DMS 273 treated with DMSO at 0.1 percent for 48 hours (cell line): ENCODE measurements at places on chromosomes 2 and 18.

DNA sequence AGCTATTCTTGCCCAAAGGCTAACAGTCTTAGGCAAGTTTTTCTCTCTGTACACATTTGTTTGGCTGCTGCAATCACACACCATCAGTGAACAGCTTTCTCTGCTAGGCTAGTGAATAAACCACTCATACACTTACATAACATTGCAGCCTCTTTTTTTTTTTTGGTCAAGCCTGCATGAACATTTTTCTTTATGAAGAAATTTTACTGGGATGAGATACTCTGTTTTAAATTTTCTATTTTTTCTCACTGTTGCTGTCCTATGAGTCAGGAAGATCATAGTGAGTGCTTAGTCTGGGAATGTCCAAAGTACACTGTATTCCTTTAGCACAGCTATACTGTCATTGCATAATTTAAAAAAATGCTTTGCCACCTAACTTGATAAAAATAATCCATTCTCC lies 58.5 kb downstream of the ROCK1 start:
- no peak for DNase-seq

GRCh38 chr2:20490300-20491181 lies 43.7 kb downstream of the RHOB start:
- no peak for DNase-seq

DNA sequence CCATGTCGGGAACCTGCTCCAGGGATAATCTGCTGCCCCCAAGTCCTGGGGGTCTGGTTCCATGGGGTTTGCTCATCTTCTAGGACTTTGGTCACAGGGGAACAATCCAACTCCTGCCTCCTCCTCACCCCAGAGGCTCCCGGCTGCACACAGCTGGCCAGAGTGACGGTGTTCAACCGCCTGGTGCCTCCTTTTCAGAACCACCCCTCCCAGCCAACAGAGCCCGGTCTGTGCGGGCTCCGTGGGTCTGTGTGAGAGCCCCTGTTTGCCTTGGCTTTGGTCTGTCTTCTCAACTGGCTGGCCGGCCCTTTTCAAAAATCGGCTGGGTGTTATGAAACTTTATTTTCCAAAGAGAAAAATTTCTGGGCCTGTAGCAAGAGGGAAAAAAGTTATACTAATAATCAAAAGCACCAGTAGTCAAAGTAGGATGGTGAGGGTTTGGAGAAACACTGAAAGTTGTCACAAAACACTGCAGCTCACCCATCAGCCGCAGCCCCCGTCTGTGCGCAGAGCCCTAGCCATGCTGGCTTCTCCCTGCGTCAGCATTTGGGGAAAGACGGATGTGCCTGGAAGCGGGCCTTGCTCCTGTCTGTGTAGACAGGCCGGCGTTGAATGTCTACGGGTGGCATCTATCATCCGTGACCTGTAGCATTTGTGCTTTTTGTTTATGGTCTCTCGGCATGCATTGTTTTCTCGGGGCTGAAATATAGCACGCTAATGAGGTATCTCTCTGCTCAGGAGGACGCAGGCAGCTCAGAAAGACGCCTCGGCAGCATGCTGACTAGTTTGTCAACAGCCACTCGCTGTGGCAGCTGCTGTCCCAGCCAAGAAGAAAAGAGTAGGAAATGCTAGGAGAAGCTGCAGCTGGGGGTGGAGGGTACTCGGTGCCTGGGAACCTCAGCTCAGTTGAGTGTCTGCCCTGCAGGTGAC lies 138.6 kb downstream of the GLI2 start:
- no peak for DNase-seq

- no peak for DNase-seq
These were observed 85.9 kb downstream of the MTCL1 start for GRCh38 chr18:8791171-8791651.

DNA sequence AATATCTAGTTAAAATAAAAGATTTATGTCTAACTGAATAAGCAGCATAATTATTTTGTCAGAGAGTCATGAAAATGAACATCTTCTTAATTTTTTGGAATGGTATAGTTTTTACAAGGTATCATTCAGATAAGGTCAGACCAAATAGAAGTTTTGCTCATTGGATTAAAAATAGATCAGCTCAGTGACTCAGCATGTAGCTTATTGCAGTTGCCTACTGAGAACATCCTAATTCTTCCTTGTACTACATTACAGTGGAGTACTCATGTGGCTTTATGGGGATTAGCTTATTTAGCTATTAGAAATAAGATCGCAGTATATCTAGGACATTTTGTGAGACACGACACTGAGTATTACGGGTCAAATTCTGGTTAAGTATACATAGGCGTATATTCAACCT lies 38.2 kb upstream of the PPM1B start:
- no peak for DNase-seq

- no peak for DNase-seq
These were observed 61.5 kb downstream of the PTPN4 start for GRCh38 chr2:119821266-119821665.
